Right renal cortex interstitium (tissue), 3 donors: ENCODE measurements at places on chromosomes 12 and 14. TPM values are rescaled to one million over a fixed set of nuclear protein-coding genes. Genes with fewer than 3 reads are reported as not detected.

The MYH6 gene
- 0.21 TPM for polyA plus RNA-seq

The SVOP gene
- polyA plus RNA-seq: 0.03 TPM

The LRRIQ1 gene
- polyA plus RNA-seq: 38.7 TPM

The NANOG gene
- 0.06 TPM for polyA plus RNA-seq

The IAPP gene
- not detected for polyA plus RNA-seq

The FZD10 gene
- polyA plus RNA-seq: 2.8 TPM

The ZNF385A gene
- polyA plus RNA-seq: 10.1 TPM

The OR6C75 gene
- not detected for polyA plus RNA-seq

The COPZ1 gene
- 254 TPM for polyA plus RNA-seq

DNA sequence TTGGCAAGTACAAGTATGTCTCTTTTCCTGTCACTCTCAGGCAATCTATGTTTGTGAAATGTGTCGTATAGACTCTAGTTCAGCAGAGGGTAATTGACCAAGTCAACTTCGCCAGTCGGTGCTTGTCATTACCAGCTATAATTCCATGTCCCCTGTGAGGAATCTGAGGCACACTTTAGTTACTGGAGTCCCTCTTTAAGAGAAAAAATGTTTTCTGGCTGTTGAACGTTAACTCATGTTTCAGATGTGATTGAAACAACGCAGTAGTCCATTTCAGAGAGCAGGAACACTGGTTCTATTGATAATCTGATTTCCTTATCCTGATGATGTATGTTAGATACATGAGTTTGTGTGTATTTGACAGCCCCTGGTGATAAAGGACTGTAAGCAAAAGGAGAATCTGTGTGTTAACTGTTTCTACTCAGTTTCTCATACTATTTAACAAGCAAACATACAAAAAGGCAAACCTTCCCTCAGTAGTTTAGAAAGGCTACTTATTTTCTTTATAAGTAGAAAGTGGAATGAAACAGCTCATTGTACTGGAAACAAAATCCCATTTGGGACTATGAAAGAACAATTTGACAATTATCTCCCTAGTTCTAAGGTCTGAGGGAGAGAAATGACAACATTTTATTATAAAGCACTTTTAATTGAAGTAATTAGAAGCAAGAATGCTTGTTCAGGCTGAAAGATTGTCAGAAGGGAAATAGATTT is 161.1 kb upstream of the TRHDE start:
- DNase-seq: no peak

GRCh38 chr12:97051341-97051740 is 144.3 kb downstream of the NEDD1 start:
- no peak for DNase-seq

DNA sequence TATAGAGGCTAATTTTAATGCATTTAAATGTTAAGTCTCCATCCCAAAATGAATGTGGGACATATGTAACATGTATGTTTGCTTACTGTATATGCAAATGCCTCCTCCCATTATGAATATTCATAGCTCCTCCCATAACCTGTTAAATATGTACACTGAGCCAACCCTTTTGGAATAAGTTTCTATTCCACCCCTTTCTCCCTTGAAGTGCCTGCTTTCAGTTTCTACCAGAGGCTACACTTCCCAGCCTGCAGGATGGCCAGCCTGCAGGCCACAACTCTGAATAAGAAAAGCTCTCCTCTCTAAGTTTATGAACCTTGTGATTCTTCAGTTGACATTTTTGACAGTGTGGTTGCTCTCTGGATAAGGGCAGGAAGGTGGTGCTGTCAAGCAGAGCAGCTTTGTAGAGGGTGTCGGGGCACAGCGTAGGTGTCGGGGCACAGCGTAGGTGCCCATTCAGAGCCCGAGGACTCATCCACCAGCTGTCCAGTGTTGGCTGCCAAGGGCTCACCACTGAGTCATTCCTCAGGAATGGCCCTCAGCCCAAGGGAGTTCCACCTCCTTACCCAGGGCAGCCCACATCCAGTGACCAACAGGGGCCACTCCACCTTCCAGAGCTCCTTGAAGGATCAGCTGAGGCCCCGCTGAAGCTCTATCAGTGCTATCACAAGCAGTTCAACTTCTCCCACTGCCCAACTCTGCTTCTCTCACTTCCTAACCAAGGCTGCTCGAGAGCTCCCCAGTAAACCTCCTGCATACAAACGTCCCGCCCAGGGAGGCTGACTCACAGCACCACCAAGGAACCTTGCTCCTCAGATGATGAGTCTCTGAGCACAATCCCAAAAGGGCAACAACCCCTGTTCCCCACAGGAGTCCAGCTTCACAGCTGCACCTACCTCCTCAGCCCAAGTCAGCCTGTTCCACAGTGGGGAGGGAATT is 31.4 kb downstream of the VWF start:
- no peak for DNase-seq

DNA sequence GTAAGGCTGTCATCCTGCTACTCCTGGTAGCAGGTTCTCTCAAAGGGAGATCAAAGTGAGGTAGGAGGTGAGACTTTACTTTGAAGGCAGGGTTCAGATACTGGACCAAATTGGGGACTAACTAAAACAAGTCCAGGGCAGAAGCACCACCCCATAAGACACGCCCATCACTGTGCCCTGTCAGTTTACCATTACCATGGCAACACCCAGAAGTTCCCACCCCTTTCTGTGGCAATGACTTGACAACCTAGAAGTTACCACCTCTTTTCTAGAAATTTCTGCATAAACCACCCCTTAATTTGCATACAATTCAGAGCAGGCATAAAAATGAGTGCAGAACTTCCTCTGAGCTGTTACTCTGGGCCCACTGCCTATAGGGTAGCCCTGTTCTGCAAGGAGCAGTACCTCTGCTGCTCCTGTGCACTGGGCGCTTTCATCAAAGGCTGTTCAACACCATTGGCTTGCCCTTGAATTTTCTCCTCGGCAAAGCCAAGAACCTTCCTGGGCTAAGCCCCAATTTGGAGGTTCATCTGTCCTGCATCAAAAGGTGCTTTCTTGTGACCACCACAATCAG is 64.8 kb upstream of the MAX start:
- DNase-seq: no peak

- DNase-seq: no peak
These were observed 18.1 kb downstream of the RFC5 start for GRCh38 chr12:118034429-118035189.

- DNase-seq: no peak
These were observed 716.4 kb downstream of the FSCB start for GRCh38 chr14:43790681-43791080.

DNA sequence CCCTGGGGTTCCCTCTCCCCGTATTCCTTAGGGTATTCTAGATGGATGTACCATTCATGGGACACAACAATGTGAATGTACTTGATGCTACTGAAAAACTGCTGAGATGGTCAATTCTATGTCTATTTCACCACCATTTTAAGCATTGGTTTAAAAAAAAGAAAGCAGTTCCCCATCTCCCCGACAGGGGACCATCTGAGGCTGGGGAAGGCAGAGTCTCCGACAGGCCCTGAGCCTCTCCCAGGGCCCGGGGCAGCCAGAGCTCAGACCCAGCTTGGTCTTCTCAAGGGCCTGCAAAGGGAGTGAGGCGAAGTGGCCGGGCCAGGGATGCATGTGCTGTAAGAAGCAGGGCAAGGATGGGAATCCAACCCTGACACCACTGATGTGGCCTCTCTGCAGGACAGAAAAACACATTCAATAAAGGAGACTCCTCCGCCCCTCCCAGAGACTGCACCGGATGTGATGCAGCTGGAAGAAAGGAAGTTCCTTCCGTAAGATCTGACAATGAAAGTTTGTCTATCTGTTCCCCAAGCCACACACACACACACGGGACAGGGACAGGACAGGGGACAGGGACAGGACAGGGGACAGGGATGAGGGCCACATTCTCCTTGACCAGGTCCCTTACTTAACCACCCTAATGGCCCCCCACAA is 234.1 kb downstream of the BCL11B start:
- no peak for DNase-seq

DNA sequence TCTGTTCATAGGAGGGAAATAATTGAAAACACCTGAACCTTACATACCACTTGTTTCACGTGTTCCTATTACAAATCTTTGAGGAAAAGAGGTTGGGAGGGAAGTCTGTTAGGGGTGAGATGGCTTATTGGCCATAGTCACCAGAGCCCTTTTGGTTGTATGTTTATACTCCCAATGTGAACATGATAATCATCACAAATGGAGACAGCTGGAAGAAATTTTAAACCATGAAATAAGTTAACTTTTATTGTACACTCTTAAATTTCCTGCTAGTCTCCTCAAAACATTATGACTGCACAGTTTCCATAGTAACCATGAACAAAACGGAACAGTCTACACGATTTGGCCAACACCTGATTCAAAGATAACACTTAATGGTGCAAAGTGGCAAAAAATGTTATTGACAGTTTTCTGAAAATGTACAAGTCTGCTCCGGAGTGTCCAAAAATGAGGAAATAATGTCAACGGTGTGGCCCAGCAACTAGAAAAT is 56.9 kb downstream of the LMNTD1 start:
- no peak for DNase-seq

- no peak for DNase-seq
These were observed 9.8 kb downstream of the IFFO1 start for GRCh38 chr12:6546016-6546415.

- DNase-seq: no peak
These were observed 4.3 kb upstream of the PAPLN start for GRCh38 chr14:73232984-73233383.

DNA sequence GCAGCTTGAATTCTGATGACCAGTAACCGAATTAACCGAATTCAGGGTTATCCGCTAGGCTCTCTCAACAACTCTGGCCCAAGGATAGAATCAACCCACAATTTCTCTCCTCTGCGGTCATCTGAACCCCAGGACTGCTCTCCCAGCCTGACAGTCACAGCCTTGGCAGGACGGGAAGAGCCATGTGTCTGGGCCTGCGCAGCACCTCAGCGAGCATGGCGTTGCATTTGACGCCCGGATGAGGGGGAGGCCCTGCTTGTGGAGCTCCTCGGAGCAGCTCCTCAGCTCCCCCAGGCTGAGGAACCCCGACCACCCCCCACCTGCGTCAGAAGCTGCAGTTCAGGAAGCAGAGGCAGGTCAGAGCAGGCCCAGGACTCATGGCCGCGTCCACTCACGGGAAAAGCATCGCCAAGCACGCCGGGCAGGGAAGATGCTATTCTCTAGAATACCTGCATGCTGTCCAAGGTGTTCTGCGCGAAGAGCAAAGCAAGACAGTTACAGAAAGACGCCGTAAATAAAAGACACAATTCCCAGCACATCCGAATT is 131.1 kb downstream of the PIWIL1 start:
- no peak for DNase-seq

GRCh38 chr14:64566651-64567122 is 16.9 kb downstream of the PPP1R36 start:
- no peak for DNase-seq

- no peak for DNase-seq
These were observed 9.7 kb downstream of the TUBA1C start for GRCh38 chr12:49274396-49275069.

DNA sequence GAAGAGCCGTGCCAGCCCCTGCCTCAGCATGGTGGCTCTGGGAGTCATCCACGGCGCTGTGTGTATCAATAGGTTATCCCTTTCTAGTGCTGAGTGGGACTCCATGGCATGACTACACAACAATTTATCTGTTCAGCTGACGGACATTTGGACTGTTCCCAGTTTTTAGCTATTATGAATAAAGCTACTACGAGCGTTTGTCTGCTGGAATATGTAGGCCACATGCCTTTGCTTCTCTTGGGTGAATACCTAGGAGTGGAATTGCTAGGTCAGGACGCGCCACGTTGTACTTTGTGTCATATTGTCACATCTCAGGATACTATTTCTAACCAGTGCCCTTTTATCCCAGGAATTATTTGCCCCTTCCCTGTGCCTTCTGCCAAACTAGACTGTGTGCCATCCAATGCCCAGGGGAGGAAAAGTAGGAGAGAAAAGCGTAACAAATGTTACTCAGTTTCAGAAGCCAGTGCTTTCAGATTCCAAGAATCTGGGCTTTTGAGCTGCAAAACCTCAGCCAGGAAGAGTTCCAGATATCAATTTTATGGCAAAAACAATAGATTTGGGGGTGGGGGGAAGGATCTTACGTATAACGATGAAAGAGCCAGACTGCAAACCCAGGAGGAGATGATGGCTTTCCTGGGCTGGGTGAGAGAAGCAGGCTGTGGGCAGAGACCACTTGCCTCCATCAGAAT is 62.5 kb upstream of the NCOR2 start:
- DNase-seq: no peak

DNA sequence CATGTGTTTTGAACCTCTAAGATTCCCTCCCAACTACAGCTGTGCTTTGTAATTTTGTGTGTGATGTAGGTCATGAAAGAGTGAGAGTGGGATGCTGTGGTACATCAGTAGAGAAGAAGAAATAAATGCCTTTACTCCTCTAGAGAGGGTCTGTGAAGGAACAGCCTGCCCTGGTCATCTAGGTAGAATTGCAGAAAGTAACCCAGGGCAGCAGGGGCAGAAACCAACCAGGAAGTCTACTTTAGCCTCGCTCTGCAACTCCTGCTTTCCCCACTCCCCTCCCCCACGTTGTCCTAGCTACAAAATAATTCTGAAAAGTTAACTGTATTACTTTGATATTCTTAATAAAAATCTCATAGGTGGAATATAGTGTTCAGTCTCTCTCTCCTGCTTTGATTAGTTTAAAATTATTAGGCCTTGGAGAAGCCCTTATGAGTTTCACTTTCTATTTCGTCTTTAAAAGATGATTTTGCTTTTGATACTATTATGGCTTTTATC is 7.5 kb downstream of the TBK1 start:
- no peak for DNase-seq

- DNase-seq: no peak
These were observed 19.2 kb downstream of the TAS2R7 start for GRCh38 chr12:10783252-10783651.

- no peak for DNase-seq
These were observed 81.5 kb upstream of the KCNA1 start for GRCh38 chr12:4828176-4828575.

GRCh38 chr12:42923156-42923555 is 333.6 kb upstream of the PRICKLE1 start:
- no peak for DNase-seq

DNA sequence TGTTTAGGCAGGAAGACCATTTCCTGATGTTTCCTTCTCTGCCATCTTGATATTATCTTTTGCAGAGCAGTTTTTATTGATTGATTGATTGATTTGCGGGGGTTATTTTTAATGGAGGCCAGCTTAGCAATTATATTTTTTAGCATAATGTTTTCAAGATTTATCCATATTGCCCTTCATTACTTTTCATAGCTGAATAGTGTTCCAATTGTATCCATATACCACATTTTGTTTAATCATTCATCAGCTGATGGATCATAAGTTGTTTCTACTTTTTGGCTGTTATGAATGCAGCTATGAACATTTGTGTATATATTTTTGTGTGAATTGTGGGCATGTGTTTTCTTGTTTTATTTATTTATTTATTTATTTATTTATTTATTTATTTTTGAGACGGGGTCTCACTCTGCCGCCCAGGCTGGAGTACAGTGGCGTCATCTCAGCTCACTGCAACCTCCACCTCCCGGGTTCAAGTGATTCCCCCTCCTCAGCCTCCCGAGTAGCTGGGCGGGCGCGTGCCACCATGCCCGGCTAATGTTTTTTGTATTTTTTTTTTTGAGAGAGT is 20.9 kb upstream of the RCOR1 start:
- no peak for DNase-seq

- DNase-seq: no peak
These were observed 8.7 kb upstream of the SMCO2 start for GRCh38 chr12:27437839-27438238.
